ENCODE measurements at places on chromosomes 1 and 21.

GRCh38 chr1:89739013-89739843, 81.6 kb upstream of the LRRC8D start:
- no peak for DNase-seq

DNA sequence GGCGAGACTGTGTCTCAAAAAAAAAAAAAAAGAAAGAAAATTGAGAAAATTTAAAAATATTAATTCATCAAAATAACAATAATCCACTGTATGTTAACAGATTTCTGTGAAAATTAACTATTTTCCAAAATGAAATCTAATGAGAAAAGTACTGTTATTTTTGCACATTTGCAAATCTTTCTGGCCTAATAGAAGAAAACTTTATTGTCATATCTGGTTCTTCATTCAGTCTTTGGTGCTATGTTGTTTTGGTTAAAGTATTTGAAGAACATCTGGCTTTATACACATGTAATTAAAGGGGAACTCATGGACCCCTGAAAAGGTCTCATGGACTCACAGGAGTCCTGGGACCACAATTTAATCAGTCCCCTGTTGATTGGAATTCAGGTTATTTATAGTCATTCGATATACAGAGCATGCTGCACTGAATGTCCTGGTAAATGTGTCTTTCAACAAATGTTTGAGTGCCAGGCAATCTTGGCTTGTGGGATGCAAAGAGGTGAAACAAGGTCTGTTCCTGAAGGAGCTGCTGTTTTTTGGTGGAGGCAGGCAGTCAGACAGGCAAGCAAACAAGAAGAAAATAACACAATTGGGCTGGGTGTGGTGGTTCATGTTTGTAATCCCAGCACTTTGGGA, 9.0 kb downstream of the AK4 start:
- no peak for DNase-seq

- no peak for DNase-seq
Observed at GRCh38 chr1:14267991-14268390, 330.5 kb upstream of the KAZN start.

DNA sequence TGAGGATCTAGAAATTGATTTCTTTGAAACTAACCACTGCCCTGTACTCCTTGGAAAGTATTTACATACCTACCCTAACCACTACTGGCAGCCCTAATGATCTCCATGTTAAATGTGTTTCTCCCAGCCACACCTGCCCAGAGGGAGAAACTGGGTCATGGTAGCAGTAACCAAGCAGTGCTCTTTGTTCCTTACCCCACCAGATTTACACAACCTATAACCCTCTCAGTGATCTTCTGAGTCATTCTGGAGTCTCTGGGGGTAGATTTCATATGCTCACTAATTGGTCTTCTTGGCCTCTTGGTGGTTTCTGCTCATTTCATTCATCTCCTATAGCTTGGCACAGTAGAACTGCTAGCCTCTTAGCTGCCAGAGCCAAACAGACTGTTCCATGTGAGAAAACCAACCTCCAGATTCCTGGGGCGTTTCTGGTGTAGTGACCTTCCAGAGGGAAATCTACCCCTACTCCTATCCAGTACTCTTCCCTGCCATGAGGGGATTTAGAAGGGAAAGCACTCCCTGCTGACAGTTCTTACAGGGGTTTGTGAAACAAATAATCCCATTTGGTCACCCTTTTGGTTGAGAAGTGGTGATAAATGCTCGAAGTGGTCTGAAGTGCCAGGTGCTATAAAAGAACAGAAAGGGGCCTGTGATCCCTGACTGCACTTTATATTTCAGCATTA, 36.2 kb upstream of the LRIG2 start:
- no peak for DNase-seq

- DNase-seq = no peak
Observed at GRCh38 chr1:166952002-166952746, 23.2 kb downstream of the ILDR2 start.

GRCh38 chr1:158813164-158813563, 18.0 kb upstream of the MNDA start:
- no peak for DNase-seq

GRCh38 chr21:30227633-30228404, 11.9 kb upstream of the CLDN8 start:
- DNase-seq = no peak

DNA sequence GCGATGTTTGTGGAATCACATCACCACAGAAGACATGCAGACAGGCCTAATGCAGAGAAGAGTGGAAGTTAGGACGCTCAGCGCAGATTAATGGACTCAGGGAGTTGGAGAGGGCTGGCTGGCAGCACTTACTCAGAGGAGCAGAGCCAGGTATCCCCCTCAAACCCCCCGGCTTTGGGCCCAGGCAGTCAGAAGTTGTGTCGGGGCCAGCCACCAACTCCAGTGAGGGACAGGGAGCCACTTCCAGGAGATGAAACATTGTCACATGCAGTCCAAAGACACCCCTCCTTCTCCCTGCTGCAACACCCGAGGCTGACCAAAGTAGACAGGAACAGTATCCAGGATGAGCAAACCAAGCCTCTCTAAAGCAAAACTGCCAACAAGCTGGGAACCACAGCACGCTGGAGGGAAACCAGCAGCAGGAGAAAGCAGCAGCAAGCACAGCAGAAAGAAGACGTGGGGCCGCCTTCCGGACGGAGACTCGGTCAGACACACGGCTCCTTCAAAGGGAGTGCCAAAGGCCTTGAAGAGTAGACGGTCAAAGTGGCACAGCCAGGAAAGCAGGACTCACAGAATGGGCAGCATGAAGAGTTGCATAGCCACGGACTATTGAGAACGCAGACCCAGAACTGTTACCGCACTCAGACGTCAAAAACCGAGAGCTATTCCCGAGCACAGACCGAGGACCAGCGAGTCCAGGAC, 149.3 kb downstream of the PCBP3 start:
- no peak for DNase-seq

DNA sequence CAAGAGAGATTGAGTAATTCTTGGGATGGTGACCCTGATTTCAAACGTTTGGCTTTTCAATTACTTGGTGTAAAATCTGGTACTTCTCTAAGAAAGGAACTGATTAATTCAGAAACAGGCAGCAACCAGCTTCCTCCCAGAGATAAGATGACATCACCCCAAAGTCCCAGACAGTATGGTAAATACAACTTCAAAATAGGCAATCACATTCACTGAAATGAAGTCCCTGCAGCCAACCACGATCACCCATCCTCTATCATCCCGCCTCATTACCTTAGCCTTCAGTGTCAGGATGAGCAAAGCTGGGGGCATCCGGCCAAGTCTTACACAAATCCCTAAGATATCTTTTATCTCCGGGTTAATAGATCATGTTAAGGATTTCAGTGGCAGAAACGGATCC, 26.4 kb upstream of the RUNX1 start:
- no peak for DNase-seq

- DNase-seq = no peak
Observed at GRCh38 chr1:81554108-81554507, 246.6 kb upstream of the ADGRL2 start.

DNA sequence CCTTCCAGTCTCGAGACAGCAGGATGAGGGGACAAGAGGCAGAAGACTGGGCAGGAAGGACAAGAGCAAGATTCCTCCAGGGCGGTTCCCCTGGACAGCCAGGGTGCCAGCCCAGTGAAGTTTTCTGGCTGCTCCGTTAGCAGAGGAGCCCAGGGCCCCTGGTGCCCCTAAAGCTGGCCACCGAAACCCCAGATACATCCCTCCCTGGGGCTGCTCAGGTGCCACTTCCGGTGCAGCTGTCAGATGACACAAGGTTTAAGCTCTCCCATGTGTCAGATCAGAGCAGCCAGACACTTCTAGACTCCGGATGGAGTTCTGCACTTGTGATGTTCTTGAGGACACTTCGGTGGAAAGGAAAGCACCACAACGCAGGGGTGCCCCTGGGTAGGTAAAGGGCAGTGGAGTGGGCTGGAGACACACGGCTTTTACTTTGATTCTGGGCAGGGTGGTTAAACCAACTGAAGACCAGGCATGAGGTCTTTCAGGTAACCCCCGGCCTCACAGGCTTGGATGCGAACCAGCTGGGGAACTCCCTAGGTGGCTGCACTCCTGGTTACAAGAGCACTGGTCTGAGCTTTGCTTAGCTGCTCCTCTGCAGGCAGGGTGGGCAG, 85.7 kb downstream of the ITPKB start:
- DNase-seq = no peak

GRCh38 chr1:162939035-162939434, 78.1 kb upstream of the CCDC190 start:
- no peak for DNase-seq

DNA sequence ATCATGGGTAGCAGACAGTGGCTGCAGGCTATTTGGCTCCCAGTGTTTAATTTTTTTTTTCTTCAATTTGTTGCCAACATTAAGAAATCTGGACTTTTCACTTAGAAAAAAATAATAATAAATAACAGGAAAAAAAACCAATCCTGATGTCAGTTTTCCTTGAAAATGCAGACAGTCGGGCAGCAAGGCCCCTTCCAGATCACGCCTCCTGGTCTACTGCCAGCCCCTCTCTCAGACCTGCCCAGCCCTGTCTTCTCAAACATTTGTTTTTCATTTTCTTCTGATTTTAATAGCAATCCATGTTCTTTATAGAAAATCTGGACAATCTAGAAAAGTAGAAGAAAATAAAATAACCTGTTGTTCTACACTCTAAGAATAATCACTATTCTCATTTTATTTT, 15.5 kb downstream of the IFNGR2 start:
- DNase-seq = no peak

- peak; percentile 55 for DNase-seq
Observed at GRCh38 chr1:13813398-13814012, 113.5 kb downstream of the PRDM2 start.

DNA sequence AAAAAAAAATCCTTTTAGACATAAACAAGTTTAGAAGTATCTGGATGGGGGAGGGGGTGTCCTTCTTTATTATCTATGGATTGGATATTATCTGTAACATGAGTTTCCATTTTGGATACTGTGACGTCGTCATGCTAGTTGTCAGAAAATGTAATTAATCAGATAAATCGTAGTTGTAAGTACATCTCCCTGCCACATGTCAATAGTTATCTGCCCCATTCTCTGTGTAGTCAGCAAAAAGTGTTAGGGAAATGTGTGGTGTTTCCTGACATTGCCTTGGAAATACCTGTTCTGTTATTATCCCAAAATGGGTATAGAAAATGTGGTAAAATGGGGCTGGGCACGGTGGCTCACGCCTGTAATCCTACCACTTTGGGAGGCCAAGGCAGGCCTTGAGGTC, 24.6 kb upstream of the SDE2 start:
- DNase-seq = no peak

- DNase-seq = no peak
Observed at GRCh38 chr1:33921281-33921680, 57.4 kb downstream of the HMGB4 start.

DNA sequence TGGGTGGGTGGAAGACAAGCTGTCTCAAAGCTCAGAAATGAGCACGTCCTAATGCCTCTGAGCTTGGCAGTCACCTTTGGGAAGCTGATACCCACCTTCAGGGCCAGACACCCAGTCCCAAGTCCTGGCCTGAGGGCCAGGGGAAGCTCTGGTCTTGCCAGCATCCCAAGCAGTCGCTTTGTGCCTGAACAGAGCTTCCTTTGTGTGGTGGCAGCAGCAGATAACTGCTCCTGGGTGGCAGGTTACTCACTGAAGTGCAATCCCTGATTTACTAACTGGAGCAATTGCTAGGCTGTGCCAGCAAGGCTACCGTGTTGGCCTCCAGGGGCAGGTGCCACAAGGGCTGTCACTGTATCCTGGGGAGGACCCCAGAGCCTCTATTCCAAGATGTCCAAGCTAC, 40.4 kb upstream of the GRHL3 start:
- no peak for DNase-seq

GRCh38 chr1:220426989-220427388, 100.9 kb upstream of the MARK1 start:
- DNase-seq = no peak

DNA sequence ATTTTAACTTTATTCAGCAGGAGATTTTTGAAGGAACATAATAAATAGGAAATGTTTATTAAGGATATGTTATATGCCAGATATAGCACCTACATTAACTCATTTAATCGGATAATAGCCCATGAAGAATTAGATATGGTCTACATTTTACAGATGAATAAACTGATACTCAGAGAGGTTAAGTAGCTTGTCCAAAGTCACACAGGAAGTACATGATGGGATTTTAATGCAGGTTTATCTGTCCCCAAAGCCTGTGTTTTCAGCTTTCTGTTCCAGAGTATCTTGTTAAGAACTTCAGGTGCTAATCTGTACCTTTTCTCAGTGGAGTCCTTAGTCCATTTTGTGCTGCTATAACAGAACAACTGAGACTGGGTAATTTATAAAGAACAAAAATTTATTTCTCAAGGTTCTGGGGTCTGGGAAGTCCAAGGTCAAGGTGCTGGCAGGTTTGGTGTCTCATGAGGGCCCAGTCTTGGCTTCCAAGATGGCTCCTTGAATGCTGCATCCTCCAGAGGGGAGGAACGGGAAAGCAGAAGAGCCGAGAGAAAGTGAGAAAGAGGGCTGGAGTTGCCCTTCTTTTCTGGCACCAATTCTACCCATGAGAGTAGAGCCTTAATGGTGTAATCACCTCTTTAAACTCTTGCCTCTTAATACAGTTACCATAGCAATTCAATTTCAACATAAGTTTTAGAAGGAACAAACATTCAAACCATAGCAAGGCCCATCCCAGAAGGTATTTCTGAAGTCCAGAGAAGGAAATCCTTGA, 17.3 kb downstream of the C1orf21 start:
- DNase-seq = no peak

DNA sequence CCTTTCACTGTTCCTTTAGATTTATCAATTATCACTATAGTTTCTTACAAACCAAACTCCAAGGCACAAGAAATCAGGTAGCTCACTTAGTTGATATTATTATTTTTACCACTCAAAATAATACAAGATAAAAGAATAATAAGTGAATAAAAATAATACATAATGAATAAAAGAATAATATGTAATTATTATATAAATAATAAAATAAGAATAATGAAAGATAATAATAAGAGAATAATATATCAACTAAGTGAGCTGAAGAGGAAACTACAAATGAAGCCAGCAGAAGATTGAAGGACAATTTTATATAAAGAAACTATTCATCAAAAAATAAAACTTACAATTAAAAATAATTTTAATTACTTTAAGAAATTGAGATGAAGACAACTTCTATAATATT, 90.6 kb downstream of the LRRIQ3 start:
- no peak for DNase-seq

- no peak for DNase-seq
Observed at GRCh38 chr1:29708796-29709703, 472.7 kb downstream of the PTPRU start.

DNA sequence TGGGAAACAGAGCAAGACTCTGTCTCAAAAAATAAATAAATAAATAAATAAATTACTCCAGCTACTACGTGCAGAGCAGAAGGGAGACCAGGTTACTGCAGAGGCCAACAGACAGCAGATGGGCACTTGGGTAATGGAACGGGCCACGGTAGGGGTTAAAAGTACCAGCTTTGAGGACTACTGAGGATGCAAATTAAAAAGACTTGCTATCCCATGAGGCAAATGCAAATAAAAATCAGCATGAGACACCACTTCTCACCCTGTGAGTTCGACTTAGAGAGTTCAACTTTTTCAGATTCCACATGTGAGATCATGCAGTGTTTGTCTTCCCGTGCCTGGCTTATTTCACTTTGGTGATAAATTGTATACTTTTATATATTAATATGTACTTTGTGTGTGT, 6.6 kb downstream of the SLC2A5 start:
- no peak for DNase-seq

All from neural crest cell (in vitro differentiated cells).